ENCODE measurements at places on chromosomes 5 and 9. TPM values are rescaled to one million over a fixed set of nuclear protein-coding genes. Genes with fewer than 3 reads are reported as not detected.

- DNase-seq, result peak; percentile 54
Measured at GRCh38 chr5:177005619-177006264, 837 bp downstream of the UIMC1 start.

DNA sequence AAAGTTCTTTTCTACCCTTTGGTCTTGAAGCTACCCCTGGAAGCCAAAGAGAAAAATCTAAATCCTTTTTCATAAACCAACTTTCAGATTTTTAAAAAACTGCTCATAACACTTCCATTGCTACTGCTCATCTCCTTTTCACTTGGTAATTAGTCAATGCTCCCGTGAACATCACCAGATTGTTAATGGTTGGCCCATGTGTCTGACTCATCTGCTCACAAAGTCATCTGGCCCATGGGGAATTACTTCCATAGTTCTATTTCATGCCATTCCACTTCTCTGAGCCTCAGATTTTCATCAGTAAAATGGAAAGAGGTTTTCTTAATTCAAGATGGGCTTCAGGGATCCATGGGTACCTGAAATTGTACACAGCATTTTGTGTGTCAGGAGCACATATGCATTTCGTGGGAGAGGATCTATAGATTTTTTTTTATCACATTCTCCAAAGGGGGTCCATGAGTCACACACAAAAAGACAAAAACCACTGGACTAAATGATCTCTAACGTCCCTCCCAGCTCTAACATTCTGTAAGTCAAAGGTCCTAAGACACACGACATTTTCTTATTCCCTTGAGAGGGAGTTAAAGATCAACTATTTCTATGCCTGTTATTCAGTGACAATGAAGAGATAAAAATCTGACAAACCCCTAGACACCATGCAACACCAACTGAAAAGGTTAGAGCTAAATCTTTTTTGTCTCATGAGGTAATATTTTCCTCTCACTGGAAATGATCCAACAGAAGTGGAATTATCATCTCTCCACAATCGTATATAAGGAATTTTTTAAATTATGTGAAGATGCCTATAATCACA lies 75.4 kb downstream of the TEX10 start:
- DNase-seq, result no peak

- no peak for DNase-seq
Measured at GRCh38 chr9:114120192-114121014, 21.3 kb upstream of the KIF12 start.

DNA sequence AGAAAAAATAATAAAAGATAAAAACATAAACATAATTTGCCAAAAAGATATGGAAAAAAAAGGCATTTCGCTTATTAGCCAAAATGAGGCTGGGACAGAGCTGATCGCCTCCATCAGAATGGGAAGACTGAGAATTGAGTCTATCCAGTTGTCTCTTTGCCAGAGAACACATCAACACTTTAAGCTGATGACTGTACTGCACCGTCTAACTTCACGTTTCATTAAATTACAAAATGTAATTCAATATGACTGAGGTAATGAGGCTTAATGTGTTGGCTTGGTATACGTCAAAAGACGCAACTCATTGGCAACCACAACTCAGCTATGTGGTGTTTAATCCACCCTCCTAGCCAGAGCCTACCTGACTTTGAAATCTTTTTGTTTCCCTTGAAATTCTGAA lies 462.7 kb upstream of the CD180 start:
- DNase-seq, result no peak

DNA sequence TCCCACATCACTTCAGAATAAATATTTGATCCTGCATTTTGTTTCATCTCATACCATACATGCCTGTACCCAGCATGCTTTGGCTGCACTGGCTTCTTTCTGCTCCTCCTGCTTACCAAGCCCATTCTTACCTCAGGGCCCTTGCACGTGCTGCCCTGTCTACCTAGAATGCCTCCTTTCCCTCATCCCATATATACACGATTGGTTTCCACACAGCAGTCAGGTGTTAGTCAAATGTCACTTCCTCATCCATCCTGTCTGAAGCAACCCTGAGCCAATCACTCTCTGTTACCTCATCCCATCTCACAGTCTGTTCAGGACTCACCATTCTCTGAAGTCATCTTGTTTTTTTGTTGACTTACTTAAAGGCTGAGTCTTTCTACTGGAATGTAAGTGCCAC lies 30.3 kb downstream of the CAST start:
- no peak for DNase-seq

- no peak for DNase-seq
Measured at GRCh38 chr5:32598260-32598937, 13.0 kb downstream of the SUB1 start.

GRCh38 chr9:107131108-107131799 lies 151.8 kb upstream of the RAD23B start:
- no peak for DNase-seq

DNA sequence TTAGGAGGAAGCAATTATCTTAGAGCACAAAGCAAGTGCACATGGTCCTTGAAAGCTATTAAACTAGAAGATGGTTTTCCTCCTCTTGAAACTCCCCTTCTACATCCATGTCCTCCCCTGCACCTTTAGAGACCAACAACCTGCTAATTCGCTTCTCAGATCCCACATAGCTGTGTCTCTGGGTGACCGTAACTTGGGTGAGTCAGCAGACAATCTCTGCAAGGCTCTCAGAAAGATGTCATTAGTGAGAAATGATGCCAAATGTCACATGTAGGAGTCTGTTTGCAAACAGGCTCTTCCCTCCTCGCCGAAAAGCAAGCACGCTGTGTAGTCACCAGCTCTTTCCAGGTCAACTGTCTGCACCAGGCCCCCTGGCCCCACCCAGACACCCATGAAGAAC lies 291.8 kb downstream of the SLIT3 start:
- no peak for DNase-seq

DNA sequence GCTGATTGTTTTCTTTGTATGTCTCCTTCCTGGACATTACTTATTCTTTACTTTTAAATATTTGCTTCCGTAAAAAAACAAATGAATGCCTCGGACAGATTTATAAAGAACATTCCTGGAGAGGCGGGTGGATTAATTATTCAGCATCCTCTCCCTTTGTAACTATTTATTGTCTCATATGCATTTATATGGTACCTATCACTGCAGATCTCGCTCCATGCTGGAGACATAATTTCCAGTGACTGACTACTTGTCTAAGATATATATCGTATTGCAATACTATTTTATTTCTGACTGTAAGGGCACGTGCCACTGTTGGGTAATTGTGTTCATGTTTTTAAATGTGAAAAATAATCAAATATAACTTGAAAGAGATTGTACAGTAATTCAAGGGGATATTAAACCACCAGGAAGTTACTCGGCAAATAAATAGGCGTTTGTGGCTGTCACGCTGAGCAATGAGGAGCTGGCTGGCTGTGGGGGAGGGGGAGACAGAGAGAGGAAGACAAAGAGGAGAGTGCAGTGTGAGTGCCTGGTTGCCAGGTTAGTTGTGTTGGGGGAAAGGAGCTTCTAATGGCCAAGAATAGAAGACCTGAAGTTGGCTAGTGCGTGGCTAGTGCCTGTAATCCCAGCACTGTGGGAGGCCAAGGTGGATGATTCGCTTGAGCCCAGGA lies 131.8 kb upstream of the GABRP start:
- no peak for DNase-seq

The DMAC1 gene
- total RNA-seq, result 51.0 TPM

The SLC34A3 gene
- total RNA-seq, result not detected

The ARHGEF28 gene
- total RNA-seq, result 0.11 TPM

The FOXD4 gene
- total RNA-seq, result not detected

The NRG2 gene
- not detected for total RNA-seq
